AG04449 (cell line): ENCODE measurements at places on chromosomes 7 and 10.

DNA sequence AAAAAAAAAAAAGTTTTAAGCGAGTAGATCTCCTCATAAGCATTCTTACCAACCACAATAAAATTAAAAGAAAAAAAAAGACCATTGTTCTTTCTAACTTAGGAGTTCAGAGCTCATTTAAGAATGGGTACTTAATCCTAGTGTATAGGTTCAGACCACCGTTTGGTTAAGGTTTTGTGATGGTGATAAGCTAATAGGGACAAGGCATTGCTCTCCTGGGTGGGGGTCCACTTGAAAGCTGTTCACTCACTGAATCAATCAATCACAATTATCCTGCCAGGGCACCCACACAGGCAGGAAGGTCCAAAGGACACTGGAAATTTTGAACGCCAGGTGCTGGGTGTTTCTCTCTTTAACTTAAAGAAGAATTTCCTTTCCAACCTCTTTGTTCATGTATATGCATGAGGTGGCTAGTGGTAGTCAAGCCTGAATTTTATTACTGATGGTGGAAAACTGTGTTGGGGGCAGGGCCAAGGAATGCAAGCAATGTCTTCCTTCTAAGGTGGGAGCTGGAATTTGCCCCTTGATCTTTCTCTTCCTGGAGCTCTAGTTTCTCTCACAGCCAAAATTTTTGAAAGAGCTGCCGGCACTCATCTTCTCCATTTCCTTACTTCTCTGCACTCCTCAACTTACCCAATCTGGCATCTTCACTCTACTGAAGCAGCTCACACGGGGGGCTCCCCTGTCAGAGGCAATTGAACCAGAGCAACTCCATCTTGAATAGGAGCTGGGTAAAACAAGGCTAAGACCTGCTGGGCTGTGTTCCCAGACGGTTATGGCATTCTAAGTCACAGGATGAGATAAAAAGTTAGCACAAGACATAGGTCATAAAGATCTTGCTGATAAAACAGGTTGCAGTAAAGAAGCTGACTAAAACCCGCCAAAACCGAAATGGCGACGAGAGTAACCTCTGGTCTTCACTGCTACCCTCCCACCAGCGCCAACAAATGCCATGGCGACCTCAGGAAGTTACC lies 7.5 kb upstream of the FAM131B start:
- DNase-seq, result no peak

- no peak for DNase-seq
These were observed 14.9 kb downstream of the SFTPD start for GRCh38 chr10:79933961-79934360.

GRCh38 chr7:25614415-25614814 lies 386.1 kb upstream of the NPVF start:
- DNase-seq, result no peak

DNA sequence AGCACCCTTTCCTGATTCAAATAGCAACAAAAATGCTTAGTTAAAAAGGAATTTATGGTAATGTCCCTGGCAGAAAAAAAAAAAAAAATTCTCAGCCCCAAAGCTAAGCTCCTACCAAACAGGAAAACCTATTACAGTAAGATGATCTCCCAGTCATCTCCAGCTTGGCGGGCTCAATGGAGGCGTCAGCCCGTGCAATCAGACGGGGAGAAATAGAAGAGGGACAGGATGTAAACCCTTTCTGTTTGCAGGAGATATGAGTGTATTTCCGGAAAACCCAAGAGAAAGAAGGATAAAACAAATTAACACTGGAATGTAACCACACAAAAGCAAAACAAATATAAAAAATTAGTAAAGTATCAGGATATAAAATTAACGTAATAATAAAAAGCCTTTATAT lies 242.8 kb downstream of the TCERG1L start:
- DNase-seq, result no peak

- DNase-seq, result no peak
These were observed 86.5 kb downstream of the FOXL3 start for GRCh38 chr7:376306-377079.

DNA sequence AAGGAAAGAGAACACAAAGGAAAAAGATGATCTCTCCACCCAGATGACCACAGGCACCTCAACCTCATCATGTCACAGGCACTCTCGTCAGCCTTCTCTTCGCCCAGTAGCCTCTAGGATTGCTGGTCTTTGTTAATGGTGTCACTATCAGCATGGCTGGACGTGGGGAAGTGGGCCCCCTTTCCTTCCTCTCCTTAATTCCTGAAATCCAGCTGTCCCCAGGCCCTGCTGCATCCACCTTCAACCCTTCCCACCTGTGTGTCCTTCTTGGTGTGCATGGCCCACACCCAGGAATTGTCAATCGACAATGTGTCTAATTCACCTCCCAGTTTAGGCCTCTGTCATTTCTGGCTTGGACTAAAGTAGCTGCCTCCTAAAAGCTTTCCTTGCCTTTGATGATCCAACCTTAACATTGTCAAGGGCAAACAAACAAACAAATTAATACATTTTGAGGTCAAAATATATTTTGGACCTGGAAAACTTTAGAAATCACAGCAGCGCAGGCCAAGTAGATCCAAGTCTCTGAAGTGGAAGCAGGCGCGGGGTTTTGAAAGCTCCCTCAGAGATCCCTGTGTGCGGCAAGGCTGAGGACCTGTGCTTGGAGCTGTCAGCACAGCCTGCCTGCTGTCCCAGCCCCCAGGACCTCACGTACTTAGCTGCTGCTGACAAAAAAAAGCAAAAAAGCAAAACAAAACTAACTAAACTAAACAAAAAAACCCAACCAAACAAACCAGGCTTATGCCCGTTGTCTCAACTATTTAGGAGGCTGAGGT lies 193.3 kb upstream of the LYZL2 start:
- DNase-seq, result no peak

DNA sequence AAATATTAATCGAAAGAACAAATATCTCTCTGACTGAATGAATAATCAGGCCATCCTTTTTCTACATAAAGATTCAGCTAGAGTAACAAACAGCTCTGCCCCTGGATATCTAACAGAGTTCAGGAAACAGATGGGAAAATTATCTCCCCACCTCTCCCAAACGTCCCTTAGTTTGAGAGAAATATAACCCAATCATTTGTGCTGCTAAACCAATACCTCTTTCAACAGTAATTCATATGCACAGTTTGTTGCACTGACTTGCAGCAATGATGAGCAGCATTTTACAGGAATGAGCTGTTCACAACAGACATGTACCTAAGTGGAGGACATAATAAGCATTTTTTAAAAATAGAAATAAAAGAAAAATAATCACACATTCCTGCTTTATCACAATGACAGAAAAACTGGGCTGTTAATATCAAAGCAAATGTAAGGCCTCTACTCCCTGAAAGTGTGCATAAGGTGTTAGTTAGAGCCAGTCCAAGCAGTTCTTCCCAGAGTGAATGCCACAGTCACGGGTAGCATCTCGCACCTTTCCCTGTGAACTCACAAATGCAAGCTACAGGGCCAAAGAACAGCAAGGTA lies 2.3 kb downstream of the CREB3L2 start:
- DNase-seq, result no peak

GRCh38 chr10:88370713-88371112 lies 212.4 kb downstream of the RNLS start:
- no peak for DNase-seq

DNA sequence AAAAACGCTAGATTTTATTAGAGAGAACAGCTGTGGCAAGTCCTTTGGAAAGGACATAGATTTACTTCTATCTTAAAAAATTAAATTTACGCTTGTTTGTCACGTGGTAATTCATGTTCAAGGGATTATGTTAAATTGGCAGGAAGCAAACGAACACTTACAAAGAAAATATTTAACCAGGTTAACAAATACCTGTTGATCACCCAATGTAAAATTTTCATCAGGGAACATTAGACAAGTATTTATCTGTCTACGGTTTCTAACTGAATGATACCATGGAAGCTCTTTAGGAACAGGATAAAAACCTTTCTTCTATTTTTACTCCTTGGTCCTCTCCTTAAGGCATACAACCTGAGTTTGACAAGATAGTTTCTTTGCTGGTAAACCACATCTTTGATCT lies 122.2 kb downstream of the NOC3L start:
- DNase-seq, result no peak

DNA sequence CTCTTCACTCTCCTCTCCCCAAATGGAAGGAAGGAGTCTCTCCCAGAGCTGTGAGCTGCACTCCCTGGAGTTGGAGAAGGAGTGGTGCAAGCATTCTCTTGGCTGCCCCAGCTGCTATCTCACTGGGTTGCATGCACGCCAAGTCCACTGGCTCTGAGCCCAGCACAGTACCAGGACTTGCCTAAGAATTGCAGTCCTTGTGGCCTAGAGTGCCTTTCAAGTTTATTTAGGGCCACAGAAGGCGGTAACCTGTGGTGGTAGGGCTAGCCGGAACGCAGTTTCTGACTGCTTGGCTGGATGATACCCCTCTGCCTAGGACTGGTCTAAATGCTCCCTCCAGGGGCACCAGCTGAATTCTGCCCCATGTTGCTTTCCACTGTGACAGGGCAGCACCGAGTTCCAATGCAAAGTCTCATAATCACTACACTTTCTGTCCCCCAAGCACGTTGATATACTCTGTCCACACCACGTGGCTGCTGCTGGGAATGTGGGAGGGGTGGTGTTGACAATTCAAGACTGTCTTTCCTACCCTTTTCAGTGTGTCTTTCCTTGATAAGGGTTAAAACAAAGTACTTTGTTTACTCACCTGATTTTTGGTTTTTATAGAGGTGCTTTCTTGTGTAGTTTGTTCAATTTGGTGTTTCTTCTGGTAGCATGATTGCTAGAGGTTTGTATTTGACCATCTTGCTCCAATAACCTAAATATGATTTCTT lies 57.0 kb downstream of the PHTF2 start:
- DNase-seq, result no peak

DNA sequence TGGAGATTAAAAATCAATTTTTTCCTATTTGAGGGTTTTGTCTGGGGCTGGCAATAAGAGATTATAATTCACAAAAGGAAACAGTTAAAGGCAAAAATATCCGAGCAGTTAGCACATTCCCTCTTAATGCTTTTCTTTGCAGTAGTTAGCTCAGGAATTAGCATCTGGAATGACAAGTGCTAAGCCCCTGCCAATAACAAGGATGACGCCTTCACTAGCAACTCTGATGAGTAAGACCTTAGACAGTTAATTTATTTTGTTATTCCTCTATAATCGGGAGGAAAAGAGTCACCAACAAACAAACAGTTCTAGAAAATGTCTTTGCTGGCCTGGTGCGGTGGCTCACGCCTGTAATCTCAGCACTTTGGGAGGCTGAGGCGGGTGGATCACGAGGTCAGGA lies 151.3 kb downstream of the TRIL start:
- peak; percentile 57 for DNase-seq

DNA sequence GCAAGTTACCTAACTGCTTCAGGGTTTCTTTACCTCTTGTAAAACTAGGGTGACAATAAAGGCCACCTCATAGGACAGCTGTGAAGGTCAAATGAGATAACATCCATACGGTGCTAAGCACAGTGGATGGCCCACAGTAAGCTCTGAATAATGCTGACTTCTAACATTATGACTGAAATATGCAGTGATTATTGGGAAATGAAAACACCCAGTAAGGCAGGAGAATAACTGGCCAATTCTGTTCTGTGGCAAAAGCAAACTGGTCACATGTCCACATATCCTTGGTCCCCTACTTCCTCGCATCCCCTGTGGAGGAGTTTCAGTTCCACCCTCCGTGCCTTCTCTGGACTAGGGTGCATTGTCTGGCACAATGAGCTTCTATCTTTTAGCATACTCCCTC lies 1.4 kb downstream of the CUBN start:
- DNase-seq, result no peak

- no peak for DNase-seq
These were observed 23.4 kb downstream of the AIFM2 start for GRCh38 chr10:70109064-70109729.

DNA sequence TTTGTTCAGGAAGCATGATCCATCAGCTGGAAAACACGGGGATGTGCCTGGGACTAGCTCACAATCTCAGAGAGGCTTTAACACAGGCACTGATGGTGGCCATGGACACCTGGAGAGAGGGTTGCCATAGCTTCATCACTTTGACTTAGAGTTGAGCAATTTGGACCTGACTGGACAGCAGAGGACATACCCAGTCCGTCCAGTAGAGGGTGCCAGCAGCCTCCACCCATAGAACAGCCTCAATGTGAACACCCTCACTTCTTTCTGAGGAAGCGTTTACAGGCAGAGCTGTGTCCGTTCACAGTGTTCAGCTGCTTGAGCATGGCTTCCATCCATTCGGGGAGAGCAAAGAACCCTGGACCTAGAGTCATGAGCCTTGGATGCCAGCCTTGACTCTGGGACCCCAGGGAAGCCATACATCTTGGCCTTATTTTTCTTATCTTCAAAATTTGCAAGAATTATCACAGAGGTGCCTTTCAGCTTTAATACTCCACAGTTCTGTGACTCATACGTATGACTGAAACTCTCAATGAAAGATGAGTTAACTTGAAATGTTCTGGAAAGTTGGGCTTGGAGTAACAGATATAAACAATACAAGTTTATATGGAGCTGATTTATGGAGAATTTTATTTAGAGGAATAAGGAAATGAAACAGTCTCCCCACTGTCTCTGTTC lies 302.9 kb upstream of the PODXL start:
- DNase-seq, result peak; percentile 26

DNA sequence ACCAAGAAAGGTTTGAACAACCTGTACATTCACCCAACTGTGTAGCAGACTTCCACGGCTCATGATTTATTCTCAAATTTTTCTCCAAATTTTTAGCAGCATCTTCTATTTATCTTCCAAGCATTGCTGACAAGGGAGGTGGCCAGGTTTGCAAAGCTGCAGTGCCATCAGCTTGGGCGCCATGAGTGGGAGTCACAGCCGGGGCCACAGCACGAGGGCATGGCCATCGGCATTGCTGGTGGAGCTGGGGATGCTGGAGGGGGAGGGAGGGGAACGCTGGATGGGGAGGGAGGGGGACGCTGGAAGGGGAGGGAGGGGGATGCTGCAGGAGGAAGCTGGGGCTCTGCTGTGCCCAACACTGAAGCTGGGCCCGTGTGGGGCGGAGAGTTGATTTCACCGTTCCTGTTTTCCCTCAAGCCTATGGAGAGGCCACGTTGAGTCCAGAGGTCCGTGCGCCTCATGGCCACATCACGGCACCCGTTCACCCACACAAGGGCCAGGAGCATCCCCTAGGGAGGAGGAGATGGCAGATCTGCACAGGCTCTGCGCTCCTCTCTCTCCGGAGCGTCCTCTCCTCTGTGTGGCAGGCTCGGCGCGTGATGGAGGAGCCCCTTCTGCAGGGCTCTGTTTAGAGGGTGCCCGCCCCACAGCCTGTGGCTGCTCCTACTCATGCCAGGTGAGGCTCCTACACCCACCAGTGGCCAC lies 520.2 kb downstream of the DNAJB6 start:
- DNase-seq, result no peak

DNA sequence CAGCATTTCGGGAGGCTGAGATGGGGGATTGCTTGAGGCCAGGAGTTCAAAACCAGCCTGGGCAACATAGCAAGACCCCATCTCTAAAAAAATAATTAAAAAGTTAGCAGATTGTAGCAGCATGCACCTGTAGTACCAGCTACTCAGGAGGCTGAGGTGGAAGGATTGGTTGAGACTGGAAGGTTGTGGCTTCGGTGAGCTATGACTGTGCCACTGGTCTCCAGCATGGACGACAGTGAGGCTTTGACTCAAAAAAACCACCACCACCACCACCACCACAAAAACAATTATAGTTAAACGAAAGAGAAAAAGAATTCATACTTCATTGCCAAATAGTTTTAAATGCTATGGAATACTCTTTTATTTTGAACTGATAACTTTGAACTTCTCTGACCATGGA lies 63.4 kb downstream of the VTI1A start:
- no peak for DNase-seq
